ENCODE measurements at places on chromosomes 16 and 17. TPM values are rescaled to one million over a fixed set of nuclear protein-coding genes. Genes with fewer than 3 reads are reported as not detected.

DNA sequence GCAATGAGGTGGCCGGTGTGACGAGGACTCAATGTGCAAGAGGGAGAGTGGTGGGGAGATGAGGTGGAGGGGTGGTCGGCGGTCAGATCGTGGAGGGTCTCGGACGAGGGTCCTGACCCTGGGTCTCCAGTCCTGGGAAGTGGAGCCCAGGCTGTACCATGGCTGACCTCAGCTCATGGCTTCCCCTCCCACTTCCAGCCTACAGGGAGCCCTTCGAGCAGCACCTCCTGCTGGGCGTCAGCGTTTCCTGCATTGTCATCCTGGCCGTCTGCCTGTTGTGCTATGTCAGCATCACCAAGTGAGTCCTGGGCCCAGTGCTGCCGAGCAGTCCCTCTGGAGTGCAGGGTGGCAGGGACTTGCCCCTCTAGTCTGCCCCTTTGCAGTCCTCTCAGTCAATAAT is 41.8 kb downstream of the IL4R start:
- peaks cover 35% of the 10 kb centered on the region for H3K36me3 ChIP-seq
- H3K4me3 ChIP-seq, result no peak overlapping the region
- no peak overlapping the region for H3K27ac ChIP-seq
- H3K27me3 ChIP-seq, result no peaks in the 10 kb centered on the region

DNA sequence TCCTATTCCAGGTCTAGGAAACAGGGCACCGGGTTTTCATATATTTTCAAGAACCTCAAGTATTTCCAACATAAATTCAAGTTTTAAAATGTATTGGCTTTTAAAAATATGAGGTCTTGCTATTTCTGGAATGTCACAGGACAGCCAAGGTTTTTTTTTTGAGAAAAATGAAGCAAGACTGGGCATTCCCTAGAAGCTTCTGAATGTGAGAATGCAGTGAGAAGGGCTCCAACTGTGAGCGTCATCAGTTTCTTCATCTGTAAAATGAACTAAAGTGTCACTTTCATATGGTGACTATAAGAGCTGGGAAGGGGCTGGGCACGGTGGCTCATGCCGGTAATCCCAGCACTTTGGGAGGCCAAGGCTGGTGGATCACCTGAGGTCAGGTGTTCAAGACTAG is 455.8 kb upstream of the MAF start:
- H3K27me3 ChIP-seq, result no peaks in the 10 kb centered on the region
- no peak overlapping the region for H3K27ac ChIP-seq
- H3K4me1 ChIP-seq, result no peaks in the 10 kb centered on the region
- no peaks in the 10 kb centered on the region for H3K36me3 ChIP-seq
- no peak for DNase-seq

The IGSF6 gene
- polyA plus RNA-seq, result 0.45 TPM

- peak overlapping the region; percentile 68 for H3K27ac ChIP-seq
- peaks cover 83% of the 10 kb centered on the region for H3K36me3 ChIP-seq
- H3K4me1 ChIP-seq, result peaks cover 9% of the 10 kb centered on the region
- no peak for DNase-seq
- H3K27me3 ChIP-seq, result no peaks in the 10 kb centered on the region
Observed at GRCh38 chr17:17078832-17079231, 36.6 kb downstream of the MPRIP start.

The SLC35G6 gene
- not detected for polyA plus RNA-seq

GRCh38 chr16:88705801-88706228 is 393 bp downstream of the RNF166 start:
- no peak for DNase-seq
- H3K4me3 ChIP-seq, result peak overlapping the region; percentile 91
- no peaks in the 10 kb centered on the region for H3K27me3 ChIP-seq
- peaks cover 43% of the 10 kb centered on the region for H3K36me3 ChIP-seq
- peaks cover 17% of the 10 kb centered on the region for H3K4me1 ChIP-seq

The NKD1 gene
- 2.9 TPM for polyA plus RNA-seq

GRCh38 chr17:2176499-2177169 is 121.7 kb downstream of the HIC1 start:
- peak overlapping the region; percentile 82 for H3K27ac ChIP-seq
- no peaks in the 10 kb centered on the region for H3K27me3 ChIP-seq
- no peak overlapping the region for H3K4me3 ChIP-seq
- H3K4me1 ChIP-seq, result peaks cover 9% of the 10 kb centered on the region

The PRM1 gene
- polyA plus RNA-seq, result not detected

- H3K4me3 ChIP-seq, result no peak overlapping the region
- H3K27ac ChIP-seq, result no peak overlapping the region
- H3K4me1 ChIP-seq, result no peaks in the 10 kb centered on the region
- DNase-seq, result no peak
- no peaks in the 10 kb centered on the region for H3K27me3 ChIP-seq
- H3K36me3 ChIP-seq, result no peaks in the 10 kb centered on the region
Observed at GRCh38 chr16:7017006-7017662, 315.5 kb upstream of the RBFOX1 start.

GRCh38 chr17:19663097-19663496 is 14.5 kb downstream of the ALDH3A2 start:
- H3K27ac ChIP-seq, result no peak overlapping the region
- no peak for DNase-seq
- H3K27me3 ChIP-seq, result no peaks in the 10 kb centered on the region
- H3K36me3 ChIP-seq, result peaks cover 9% of the 10 kb centered on the region

GRCh38 chr16:57995721-57996405 is 4.6 kb downstream of the ZNF319 start:
- no peaks in the 10 kb centered on the region for H3K27me3 ChIP-seq
- no peak for DNase-seq
- no peaks in the 10 kb centered on the region for H3K36me3 ChIP-seq
- H3K4me3 ChIP-seq, result no peak overlapping the region

The SCGB1C2 gene
- polyA plus RNA-seq, result not detected

DNA sequence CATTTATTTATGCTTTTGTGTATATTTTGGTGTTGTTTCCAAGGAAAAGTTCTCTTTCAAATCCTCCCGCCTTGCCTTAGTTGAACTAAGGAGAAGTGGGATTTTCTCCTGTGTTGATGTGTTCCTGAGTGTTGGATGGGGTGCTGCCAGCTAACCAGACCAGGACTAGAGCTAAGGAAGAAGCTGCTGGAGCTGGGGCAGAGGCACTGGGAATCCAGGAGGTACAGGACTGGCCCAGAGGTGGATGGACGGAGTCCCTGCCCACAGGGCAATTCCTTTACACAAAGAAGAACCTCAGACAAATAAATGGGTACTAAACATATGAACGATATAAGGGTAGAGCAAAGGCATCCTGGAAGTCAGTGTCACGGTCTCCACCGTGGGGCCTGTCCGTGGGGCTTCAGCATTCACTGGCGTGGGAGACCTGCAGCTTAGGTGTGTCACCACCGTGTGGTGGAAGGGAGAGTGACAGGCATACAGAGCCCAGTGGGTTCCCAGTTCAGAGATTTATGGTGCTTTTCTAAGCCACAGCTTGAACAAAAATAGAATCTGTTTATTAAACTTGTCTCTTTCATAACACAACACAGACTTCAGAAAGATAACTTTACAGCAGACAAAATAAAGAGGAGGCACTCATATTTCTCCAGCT is 270.7 kb downstream of the NTN1 start:
- H3K27me3 ChIP-seq, result no peaks in the 10 kb centered on the region
- DNase-seq, result peak; percentile 51
- H3K4me3 ChIP-seq, result no peak overlapping the region
- peaks cover 9% of the 10 kb centered on the region for H3K4me1 ChIP-seq
- H3K27ac ChIP-seq, result peak overlapping the region; percentile 58
- H3K36me3 ChIP-seq, result no peaks in the 10 kb centered on the region

The GAST gene
- 1.9 TPM for polyA plus RNA-seq

GRCh38 chr16:67296420-67296819 is 17.1 kb downstream of the PLEKHG4 start:
- H3K4me1 ChIP-seq, result no peaks in the 10 kb centered on the region
- H3K36me3 ChIP-seq, result no peaks in the 10 kb centered on the region
- H3K27ac ChIP-seq, result no peak overlapping the region
- no peak for DNase-seq
- H3K4me3 ChIP-seq, result no peak overlapping the region

GRCh38 chr17:2034157-2034556 is 4.2 kb downstream of the DPH1 start:
- H3K36me3 ChIP-seq, result peaks cover 51% of the 10 kb centered on the region
- no peak overlapping the region for H3K27ac ChIP-seq
- no peak overlapping the region for H3K4me3 ChIP-seq
- no peak for DNase-seq
- peaks cover 6% of the 10 kb centered on the region for H3K27me3 ChIP-seq

- no peak overlapping the region for H3K27ac ChIP-seq
- H3K4me1 ChIP-seq, result no peaks in the 10 kb centered on the region
- no peak overlapping the region for H3K4me3 ChIP-seq
Observed at GRCh38 chr16:88730632-88731607, 24.6 kb downstream of the CTU2 start.

DNA sequence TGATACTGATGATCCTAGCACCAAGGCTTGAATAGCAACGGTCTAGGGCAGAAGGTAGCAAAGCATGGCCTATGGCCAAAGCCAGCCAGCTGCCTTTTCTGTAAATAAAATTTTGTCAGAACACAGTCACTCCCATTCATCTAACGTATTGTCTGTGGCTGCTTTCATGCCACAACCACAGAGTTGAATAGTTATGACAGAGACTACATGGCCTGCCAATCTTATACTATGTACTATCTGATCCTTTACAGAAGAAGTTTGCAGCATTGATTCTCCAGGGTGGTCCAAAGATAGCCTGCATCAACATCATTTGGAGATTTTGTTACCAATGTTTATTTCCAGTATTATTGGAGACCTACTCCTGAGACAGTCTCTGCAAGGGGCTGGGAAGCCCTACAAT is 19.9 kb upstream of the MMD start:
- H3K27me3 ChIP-seq, result no peaks in the 10 kb centered on the region
- H3K36me3 ChIP-seq, result no peaks in the 10 kb centered on the region
- no peak for DNase-seq
- no peak overlapping the region for H3K27ac ChIP-seq

The KRT27 gene
- polyA plus RNA-seq, result not detected

GRCh38 chr16:50316102-50316847 is 49.9 kb downstream of the ADCY7 start:
- no peak overlapping the region for H3K27ac ChIP-seq
- peaks cover 17% of the 10 kb centered on the region for H3K36me3 ChIP-seq

DNA sequence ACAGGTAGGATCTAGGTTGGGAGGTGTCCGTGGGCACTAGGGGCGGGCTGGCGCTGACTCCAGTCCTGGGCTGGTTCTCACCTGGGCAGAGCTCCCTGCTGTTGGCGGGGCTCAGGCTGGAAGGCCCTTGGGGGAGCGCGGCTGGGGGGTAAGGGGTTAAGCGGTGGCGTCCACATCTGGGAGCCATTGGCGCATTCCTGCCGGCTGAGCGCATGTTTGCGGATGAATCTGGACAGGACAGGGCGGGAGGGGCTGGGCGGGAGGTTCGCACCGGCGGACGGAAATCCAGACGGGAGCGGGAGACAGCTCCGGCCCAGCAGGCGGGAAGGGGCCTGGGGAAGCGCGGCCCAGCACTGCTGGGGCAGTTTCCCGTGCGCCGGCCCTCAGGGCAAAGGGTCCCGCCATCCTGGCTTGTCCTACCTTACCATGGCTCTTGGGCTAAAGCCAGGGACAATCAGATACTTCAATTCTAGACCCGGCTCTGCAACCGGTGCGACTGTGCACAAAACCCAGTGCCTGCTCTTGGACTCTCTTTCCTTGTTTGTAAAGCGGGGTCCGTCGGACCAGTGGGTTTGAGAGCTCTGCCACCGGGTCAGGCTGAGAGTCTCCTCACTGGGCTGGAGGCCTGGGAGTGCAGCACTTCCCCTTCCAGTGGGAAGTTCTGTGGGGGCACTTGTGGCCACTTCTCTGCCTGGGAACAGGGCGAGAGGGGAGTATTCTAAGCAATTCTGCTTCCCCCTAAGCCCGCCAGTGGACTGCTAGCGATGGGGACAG is 7.8 kb downstream of the RARA start:
- H3K27ac ChIP-seq, result peak overlapping the region; percentile 92
- H3K4me1 ChIP-seq, result peaks cover 2% of the 10 kb centered on the region
- H3K27me3 ChIP-seq, result no peaks in the 10 kb centered on the region
- peak overlapping the region; percentile 46 for H3K4me3 ChIP-seq
- no peaks in the 10 kb centered on the region for H3K36me3 ChIP-seq
- peak; percentile 60 for DNase-seq

DNA sequence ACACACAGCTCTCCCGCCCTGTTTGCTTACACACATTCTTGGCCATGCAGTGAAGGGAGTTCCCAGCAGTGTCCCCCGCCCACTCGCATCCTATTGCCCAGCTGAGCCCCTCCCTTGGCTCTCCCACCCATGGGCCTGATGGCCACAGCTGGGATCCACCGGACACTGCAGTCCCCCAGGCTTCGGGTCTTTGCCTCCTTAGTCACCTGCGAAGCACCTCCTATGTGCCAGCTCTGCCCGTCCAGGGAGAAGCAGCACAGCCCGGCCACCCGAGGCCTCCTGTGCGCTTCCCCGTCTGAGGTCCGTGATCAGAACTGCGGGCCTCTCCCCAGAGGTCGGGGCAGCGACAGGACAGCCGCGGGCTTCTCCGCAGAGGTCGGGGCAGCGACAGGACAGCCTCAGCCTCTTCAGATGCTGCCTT is 136.9 kb downstream of the BANP start:
- H3K27ac ChIP-seq, result no peak overlapping the region
- DNase-seq, result no peak

DNA sequence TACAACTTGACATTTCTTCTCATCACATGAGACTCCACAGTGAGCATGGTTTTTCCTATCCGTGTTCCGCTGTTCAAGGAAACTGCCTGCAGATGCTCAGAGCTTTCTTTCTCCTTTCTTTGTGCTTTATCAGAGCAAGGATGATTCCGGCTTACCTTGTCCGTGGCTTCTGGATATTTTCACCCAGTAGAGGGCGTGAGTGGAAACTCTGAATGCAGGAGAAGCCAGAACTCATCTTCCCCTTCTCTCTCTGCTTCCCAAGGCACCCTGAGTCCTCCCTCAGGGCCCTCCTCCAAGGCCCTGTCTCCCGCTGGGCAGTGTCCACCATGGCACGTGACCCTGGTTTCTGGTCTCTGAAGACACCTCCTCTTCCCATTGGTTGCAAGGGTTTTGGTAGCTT is 721.1 kb upstream of the RBFOX1 start:
- H3K27ac ChIP-seq, result no peak overlapping the region
- H3K4me3 ChIP-seq, result no peak overlapping the region
- DNase-seq, result no peak
- H3K36me3 ChIP-seq, result no peaks in the 10 kb centered on the region
- H3K27me3 ChIP-seq, result no peaks in the 10 kb centered on the region

- no peaks in the 10 kb centered on the region for H3K4me1 ChIP-seq
- no peak overlapping the region for H3K27ac ChIP-seq
- no peak overlapping the region for H3K4me3 ChIP-seq
- H3K27me3 ChIP-seq, result peaks cover 11% of the 10 kb centered on the region
- H3K36me3 ChIP-seq, result no peaks in the 10 kb centered on the region
- DNase-seq, result peak; percentile 46
Observed at GRCh38 chr17:1905190-1905913, 75.5 kb downstream of the RPA1 start.

The KCNH6 gene
- 0.45 TPM for polyA plus RNA-seq

The RPL19 gene
- polyA plus RNA-seq, result 1,923 TPM

The CNGB1 gene
- not detected for polyA plus RNA-seq

The ABCA10 gene
- 5.8 TPM for polyA plus RNA-seq

The SEC14L1 gene
- 27.4 TPM for polyA plus RNA-seq

GRCh38 chr17:47072886-47073285 is 93.8 kb upstream of the RPRML start:
- no peak overlapping the region for H3K4me3 ChIP-seq
- H3K27me3 ChIP-seq, result no peaks in the 10 kb centered on the region
- peaks cover 4% of the 10 kb centered on the region for H3K36me3 ChIP-seq
- H3K27ac ChIP-seq, result no peak overlapping the region
- no peaks in the 10 kb centered on the region for H3K4me1 ChIP-seq

- no peak overlapping the region for H3K27ac ChIP-seq
- H3K4me1 ChIP-seq, result no peaks in the 10 kb centered on the region
- H3K36me3 ChIP-seq, result no peaks in the 10 kb centered on the region
- no peak overlapping the region for H3K4me3 ChIP-seq
Observed at GRCh38 chr16:74079232-74079586, 217.4 kb upstream of the PSMD7 start.

The ADORA2B gene
- polyA plus RNA-seq, result not detected
